ENCODE measurements at places on chromosomes 7 and 10.

DNA sequence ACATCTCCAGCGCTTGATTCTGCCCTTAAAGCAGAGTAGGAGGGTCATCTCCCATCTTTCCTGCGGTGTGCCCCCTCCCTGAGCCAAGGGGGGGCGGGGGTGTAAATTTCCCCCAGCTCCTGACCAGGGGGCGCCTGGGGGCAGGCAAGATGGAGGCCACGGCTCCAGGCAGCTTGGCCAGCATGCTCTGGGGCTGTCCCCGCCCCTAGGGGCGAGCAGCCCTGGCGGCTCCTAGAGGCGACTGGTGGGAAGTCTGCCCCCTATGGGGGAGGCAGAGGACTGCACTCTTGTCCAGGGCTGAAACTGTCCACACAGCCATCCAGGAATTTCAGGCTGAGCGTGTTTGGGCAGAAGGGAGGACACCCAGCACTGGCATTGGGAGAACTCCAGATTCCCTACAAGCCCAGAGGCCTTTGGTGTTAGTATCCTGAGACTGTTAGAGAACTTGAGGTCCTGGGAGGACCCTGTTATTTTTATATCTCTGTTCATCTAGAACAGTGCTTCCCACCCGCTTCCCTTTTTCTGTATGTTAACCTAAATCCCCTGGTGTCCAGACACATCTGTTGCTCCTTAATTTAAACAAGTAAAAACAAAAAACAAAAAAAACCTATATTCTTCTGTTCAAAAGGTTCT is 4.6 kb downstream of the STRA8 start:
- DNase-seq = no peak

DNA sequence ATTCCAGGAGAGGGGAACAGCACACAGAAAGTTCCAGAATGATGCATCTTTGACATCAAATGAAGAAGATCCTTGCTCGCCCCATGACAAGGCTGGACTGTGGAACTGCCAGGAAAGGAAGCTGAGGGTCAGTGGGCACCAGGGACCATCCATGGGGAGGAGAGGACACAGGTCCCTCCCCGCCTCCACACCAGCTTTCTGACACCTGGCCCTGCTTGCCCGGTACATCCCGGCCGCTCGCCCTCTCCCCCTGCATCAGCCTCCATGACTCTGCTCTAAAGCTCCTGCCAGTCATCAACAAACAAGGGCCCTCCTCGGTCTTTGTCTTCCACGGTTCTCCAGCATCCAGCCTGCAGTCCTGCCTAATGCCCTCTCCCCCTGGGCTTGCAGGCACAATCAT is 222.3 kb downstream of the GRID1 start:
- DNase-seq = no peak

GRCh38 chr7:128415217-128415785 is 5.5 kb upstream of the IMPDH1 start:
- no peak for DNase-seq

GRCh38 chr10:70573599-70574506 is 28.7 kb downstream of the PRF1 start:
- no peak for DNase-seq

GRCh38 chr7:39621784-39622411 is 1.5 kb upstream of the RALA start:
- no peak for DNase-seq

DNA sequence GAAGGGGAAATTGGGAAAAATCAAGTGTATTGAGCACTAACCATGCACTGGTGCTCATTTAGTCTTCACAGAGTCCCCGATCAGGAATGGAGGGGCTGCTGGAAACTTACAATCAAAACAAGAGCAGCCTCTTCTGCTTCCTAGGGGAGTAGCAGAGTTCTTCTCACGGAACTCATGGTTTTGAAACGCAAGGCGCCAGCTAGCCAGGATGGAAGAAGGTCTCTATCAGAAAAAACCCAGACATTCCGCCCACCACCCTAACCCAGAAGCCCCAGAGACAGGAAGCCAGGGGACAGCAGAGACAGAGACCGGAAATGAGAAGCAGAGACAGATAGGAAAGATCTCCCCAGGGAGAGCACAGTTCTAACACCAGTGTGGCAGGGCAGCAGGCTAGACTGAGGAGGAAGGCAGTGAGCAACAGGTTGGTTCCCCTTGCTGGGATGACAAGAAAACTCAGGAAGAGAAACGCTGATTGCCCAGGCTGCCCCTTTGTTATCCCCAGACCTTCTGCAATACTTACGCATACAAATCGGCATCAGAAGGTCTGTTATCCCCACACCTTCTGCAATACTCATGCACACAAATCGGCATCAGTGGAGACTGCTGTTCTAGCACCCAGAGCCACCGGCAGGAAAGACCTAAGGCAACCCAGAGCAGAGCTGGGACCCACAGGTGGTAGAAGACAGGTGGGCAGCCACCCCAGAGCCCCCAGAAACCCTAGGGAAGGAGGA is 99.2 kb downstream of the CPXM2 start:
- no peak for DNase-seq

- DNase-seq = no peak
These were observed 25.3 kb upstream of the DDC start for GRCh38 chr7:50590535-50590934.

GRCh38 chr7:135205850-135206249 is 5.5 kb downstream of the WDR91 start:
- no peak for DNase-seq

- no peak for DNase-seq
These were observed 44.0 kb upstream of the ITGB1 start for GRCh38 chr10:33001908-33002492.

DNA sequence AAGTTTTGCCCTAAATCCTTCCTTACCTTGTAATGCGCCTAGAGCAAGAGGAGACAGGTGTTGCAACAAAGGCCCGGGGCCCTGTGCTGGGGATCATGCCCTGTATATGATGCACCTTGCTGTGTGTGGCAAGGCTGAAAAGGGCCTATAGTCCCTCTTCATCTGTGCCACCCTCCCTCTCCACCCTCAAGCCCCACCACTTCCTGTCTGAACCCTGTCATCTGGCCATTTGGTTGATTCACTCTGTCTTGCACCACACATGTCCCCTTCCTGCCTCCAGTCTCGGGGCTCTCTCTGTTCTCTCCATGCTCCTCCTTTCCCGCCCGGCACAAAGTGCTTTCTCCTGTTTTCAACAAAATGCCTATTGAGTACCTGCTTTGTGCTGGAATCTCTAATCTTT is 11.5 kb upstream of the MALSU1 start:
- no peak for DNase-seq

- DNase-seq = no peak
These were observed 803 bp downstream of the RAPGEF5 start for GRCh38 chr7:22356010-22356691.

- no peak for DNase-seq
These were observed 47.6 kb upstream of the PPP1R3C start for GRCh38 chr10:91680487-91680886.

GRCh38 chr10:22927661-22928403 is at the start of gene ARMC3:
TSS of gene ARMC3 (plus strand) at chr10:22928053. CDS start at chr10:22931997, 3,944 bp downstream.
- peak; percentile 27 for DNase-seq

DNA sequence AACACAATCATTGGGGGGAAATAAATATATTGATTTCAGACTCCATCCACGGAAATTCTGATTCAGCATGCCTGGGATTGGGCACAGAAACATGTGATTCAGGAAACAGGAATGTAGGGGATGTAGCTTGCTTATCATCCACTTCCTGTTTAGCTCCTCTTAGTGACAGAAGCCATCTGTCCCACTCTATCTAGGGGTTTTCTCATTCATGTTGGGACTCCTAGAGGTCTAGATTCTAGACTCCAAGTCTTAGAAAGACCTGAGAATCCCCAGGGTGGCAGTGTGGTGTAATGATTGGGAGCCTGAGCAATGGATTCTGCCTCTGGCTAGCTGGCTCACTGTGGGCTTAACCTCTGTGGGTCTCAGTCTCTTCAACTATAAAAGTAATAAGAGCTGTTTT is 67.9 kb downstream of the CDK1 start:
- no peak for DNase-seq

GRCh38 chr10:114379631-114380041 is 24.7 kb downstream of the AFAP1L2 start:
- DNase-seq = no peak

GRCh38 chr10:46096909-46097575 is 51.0 kb upstream of the MSMB start:
- DNase-seq = no peak

- DNase-seq = no peak
These were observed 123.7 kb upstream of the GJD4 start for GRCh38 chr10:35481413-35481812.

DNA sequence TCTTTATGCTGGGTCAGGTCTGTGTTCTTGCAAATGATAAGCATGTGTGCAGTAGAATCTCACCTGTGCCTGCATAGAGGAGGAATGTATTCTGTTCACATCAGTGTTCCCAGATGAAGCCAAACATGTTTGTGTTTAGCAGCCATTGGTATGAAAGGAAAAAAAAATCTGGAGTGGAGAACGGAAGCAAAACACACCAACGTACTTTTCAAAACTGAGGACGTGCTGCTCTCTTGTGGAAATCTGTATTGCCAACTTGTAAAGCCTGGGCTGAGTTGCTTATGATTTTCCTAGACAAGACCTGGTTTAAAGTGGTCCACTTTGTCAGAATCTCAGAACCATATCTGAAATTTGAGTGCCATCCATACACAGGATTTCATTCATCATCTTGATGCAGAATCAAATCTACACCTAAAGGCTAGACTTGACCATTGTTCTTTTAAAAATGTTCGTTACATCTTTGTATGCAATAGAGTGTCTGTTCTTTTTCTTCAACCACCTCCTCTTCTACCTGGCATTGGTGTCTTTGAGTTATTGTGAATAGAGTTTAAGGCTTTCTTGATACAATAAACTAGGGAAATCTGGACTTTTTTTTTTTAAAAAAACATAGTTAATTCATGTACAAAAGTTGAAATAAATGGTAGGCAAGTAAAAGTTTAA is 367.7 kb downstream of the PHF14 start:
- DNase-seq = no peak

DNA sequence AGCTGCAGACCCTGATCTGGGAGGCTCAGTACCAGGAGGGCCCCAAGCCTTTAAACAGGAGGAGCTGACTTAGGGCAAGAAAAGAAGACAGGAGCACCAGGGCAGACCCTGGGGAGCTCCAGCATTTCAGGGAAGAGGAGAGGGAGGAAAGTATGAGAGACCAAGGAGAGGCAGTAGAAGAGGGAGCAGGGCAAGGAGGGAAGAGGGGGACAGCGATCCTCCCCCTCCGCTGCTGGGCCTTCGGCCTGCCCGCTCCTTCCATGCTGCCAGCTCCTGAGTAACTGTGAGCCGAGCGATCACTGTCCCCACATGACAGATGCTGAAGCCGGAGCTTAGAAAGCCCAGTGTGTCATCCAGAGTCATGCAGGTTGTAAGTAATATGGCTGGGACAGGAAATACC is 65.9 kb downstream of the ALOX5 start:
- DNase-seq = no peak

DNA sequence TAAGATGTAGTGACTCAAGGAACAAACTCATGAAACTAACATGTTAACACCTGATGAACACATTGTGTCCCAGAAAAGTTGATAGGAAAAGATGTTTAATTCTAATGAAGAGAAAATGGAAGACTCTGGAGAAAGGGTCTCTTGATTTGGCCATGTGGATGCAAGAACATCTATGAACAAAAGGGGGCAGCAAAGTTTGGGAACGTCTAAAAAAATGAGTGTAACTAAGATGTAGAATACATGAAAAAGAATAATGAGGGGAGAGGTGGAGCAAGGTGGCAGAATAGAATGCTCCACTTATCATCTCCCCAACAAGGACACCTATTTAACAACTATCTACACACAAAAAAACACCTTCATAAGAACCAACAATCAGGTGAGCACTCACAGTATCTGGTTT is 805.1 kb downstream of the TNS3 start:
- no peak for DNase-seq

DNA sequence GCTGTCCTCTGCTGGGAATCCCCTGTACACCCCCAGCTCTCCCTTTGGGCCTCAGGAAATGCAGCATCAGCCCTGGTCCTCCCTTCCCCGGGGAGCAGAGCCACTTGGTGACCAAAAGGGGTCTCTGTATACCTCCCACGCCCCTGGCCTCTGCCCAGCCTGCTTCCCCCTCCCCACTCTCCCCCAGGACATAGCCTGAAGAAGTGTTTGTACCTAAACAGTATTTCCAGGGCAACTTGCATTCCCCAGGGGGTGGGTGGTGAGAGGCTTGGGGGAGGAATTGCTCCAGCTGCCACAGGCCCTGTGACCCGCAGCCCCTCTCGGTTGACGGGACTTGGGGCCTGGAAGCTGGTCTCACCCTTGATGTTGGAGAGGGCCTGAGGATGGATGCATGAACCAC is 39.3 kb downstream of the TMEM270 start:
- no peak for DNase-seq

GRCh38 chr7:40057292-40057691 is 77.1 kb downstream of the MPLKIP start:
- DNase-seq = no peak

DNA sequence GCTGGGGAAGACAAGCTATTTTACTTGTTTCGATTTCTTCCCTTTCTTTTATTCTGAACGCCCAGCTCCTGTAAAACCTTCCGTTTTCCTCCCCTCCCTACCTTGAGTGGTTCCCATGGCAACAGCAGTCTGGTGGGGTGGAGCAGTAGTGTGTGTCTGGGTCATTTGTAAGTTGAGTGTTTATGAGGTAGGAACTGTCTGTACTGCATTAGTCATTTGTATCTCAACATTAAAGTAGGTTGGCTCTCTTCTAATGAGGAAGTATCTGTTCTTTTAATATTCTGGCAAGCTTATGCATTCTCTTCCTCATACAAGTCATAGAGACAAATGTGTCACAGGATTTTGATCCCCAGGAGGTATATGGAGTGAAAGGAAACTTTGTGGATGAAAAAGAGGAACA is 85.3 kb upstream of the CCDC6 start:
- DNase-seq = no peak

- DNase-seq = no peak
These were observed 2.5 kb downstream of the PODXL start for GRCh38 chr7:131553931-131554330.

All from stimulated activated CD4-positive, alpha-beta T cell treated with anti-CD3 and anti-CD28 coated beads, TNF-alpha, amount 100 ng/mL, for 4 hours (primary cell).